ENCODE measurements at places on chromosomes 6 and 20. TPM values are rescaled to one million over a fixed set of nuclear protein-coding genes. Genes with fewer than 3 reads are reported as not detected.

GRCh38 chr6:22828179-22829062, 259.1 kb downstream of the HDGFL1 start:
- no peak for DNase-seq

DNA sequence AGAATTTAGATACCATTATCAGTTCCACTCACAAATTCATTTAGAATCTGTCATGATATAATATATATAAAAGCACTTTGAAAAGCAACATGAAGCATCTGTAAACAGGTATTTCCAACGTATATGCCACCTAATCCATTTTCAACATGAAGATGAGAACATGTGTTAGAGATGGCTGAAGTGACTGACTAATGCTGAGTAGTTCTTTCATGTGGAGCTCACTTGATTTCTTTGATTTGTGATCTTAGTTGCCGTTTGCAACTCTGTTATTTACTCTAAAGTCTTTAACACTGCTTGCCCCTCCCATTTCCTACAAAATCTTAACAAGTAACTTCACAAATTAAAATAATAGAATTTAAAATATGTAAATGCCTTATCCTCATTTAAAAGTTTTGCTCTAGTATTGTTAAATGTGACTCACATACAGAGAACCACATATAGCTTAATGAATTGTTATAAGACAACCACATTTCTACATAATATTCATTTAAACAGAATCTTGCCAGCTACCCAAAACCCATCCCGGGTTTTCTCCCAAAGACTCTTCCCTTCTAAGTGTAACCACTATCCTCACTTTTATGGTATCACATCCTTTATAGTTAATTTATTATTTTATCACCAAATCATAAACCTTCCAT, 78.3 kb downstream of the ME1 start:
- no peak for DNase-seq

GRCh38 chr6:118715376-118715775, 64.0 kb upstream of the CEP85L start:
- DNase-seq, result no peak

DNA sequence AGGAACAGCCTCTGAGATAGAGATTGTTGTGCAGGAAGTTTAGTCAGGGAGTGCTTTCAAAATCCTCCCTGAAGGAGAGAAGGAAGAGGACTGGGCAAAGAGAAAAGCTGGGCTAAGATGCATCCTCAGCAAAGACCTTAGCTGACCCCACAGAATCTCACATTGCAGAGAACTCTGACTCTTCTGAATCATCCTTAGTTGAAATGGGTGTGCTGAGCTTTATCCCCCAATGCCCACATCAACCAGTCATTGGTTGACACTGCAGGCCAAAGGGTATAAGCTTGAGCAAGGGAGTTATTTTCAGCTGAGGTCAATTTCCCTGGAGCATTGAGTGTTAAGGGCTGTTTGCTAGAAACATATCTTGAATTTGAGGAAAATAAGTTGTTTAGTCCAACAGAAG, 732.2 kb downstream of the CBLN4 start:
- no peak for DNase-seq

DNA sequence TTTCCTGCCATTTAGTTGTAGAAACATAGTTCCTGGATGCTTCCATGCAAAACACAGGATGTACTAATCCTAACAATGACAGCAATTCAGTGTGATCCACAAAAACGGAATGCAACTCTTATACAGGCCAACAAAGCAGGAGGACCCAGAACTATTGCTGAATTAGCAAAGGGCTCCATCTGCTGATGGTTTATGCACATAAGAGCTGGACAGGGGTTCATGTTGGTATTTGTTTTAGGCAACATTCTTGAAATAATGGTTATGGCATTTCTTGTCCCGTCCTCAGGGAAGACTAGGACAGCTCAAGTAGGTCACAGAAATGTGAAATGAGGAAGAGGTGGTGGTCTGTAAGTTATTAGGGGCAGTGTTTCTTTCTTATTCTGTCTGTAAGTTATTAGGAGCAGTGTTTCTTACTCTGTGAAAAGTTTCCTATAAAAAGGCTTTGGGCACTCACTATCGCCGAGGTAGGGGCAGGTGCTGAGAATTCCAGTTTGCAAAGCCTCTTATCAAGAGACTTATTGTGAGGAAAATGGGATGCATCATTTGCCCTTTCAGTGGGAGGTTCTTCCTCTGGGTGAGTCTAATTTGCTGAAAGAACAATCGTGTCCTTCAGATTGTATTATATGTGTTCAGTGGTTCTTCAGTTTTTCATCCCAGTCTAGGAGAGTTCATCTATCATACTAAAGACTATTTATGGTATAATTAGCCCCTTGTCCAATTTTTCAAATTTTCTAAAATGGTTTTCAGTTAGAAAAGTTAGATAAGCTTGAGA, 171.1 kb downstream of the MCHR2 start:
- DNase-seq, result no peak

GRCh38 chr6:170293341-170294231, 2.7 kb upstream of the DLL1 start:
- DNase-seq, result no peak

- peak; percentile 84 for DNase-seq
Observed at GRCh38 chr20:43507150-43508080, at the start of gene L3MBTL1. Gene L3MBTL1, plus strand, starts transcription at chr20:43507697. Its CDS starts 5,807 bp downstream, at chr20:43513504.

The SLC35D3 gene
- not detected for total RNA-seq

The BMP2 gene
- total RNA-seq, result 22.7 TPM

The BHLHE23 gene
- not detected for total RNA-seq

The FOXA2 gene
- 21.7 TPM for total RNA-seq

The LY6G6D gene
- total RNA-seq, result not detected

All from upper lobe of right lung (tissue), 1 donor.